Mesothelial cell of epicardium (in vitro differentiated cells): ENCODE measurements at places on chromosomes 16 and 17. TPM values are rescaled to one million over a fixed set of nuclear protein-coding genes. Genes with fewer than 3 reads are reported as not detected.

PCTP gene
- 13.3 to 15.8 TPM (median 13.3 TPM) in 3 replicates for total RNA-seq

DNA sequence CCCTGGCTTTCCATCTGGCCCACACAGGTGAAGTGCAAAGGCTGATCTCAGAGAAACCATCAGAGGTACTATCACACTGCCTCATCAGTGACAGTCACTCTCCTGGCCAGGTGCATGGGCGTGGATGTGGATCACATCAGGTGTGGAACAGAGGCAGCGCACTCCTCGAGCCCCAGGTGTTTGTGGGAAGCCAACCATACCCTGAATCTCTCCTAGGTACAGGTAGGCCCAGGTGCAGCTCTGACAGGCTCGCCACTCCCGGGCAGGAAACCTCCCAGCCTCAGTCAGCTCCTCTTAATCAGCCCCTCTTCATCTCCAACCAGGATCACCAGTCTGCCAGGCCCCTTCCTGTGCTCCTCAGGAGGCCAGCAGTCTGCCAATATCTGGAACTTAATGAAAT, 31.7 kb downstream of the TLE7 start:
- no peak for DNase-seq

- no peak for DNase-seq
These were observed 13.7 kb upstream of the TMEM132E start for GRCh38 chr17:34565713-34566112.

ARL5C gene
- total RNA-seq: 0.40 TPM in 1 of 3 replicates, not detected in the others

DNA sequence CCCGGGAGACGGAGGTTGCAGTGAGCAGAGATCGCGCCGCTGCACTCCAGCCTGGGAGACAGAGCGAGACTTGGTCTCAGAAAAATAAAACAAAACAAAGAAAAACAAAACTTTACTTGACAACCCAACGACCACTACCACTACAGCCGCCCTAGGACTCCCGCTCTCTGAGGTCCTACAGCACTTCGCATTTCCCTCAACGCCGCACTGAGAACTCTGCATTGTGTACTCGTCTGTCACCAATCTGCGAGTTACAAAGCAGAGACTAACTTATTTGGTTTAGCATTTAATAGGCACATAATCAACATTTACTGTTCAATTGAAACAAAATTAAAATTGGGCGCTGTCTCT, 479 bp upstream of the ZNF207 start:
- DNase-seq: no peak
